Activated T-cell treated with anti-CD3 and anti-CD28 coated beads for 24 hours (primary cell): ENCODE measurements at places on chromosomes 16 and 17.
A peak's percentile ranks its signal among the peaks of the same experiment; 100 is the strongest.

- no peak for DNase-seq
Measured at GRCh38 chr16:66923247-66923731, 2.0 kb downstream of the RRAD start.

GRCh38 chr16:11181899-11182279 is 74.1 kb downstream of the SOCS1 start:
- peak; percentile 36 for DNase-seq

DNA sequence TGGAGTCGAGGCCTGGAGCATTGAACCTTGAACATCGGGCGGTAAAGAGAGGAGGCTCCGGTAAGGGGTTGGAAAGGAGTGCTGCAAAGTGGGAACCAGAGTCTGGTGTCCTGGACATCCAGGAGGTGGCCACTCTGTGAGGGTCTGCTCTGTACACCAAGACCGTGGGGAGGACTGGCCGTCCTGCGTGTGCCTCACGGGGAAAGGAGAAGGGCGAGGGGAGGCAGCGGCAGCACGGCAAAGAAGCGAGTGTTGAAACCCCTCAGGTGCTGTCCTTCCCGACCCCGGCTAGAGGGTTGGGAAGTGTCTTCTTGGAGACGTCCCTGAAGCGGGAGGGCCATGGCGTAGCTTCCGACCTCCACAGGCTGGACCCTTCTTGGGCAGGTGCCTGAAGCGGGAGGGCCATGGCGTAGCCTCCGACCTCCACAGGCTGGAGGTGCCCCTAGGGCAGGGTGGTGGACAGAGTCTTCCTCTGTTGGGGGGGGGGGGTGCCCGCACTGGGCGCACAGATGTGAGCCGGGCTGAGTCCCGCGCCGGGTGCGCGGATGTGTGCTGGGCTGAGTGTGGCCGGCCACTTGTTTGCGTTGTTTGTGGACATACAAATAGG is 42.0 kb downstream of the FOXK2 start:
- DNase-seq = no peak

- DNase-seq = no peak
Measured at GRCh38 chr16:68469796-68470460, 21.6 kb upstream of the SMPD3 start.

GRCh38 chr16:56195151-56195550 is 3.9 kb downstream of the GNAO1 start:
- DNase-seq = no peak

DNA sequence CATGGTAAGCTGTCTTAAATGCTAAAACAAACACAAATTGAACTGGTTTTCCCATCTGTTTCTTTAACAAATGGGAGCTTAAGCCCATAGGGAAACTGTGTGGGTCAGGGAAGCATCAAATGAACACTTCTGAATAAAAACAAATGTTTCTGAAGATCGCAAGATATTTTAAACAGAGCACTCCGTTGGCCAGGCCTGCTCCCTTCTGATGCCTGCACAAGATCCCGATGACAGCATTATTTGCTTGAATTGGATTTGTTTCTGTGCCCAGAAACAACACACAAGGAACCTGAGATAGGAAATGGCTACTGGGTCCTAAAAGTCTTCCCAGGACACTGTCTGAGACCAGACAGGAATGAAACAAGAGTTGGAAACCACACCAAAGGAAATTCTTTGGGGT is 425.8 kb upstream of the ZFHX3 start:
- DNase-seq = no peak

DNA sequence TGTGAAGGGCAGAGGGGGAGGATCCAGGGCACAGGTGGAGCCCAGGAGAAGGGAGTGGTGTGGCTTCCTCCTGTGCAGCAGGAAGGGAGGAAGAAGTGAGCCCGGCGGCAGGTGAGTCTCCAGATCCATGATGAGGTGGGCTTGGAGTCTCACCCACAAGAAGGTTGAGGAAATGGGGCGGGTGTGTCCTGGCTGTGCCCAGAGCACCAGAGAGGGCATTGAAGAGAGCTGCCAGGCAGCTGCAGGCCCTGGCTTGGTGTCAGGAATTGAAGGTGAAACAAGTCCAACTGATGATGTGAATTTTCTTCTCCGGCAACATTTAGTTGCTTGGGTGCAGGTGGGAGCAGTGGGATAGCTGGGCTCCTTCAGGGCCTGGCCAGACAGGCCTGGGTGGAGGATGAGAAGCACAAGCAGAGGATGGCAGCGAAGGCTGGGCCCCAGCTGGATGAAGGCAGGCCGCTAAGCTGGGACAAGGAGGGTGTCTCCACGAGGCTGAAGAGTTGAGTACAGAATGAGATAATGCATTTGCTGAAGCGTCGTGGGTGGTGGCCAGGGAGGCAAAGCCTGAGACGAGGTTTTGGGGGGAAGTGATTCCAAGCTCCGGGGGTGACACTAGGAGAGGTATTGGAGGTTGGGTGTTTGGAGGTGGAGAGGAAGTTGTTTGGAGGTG is 18.3 kb downstream of the NT5M start:
- DNase-seq = no peak

GRCh38 chr17:70290770-70291169 is 121.4 kb downstream of the KCNJ2 start:
- DNase-seq = no peak

DNA sequence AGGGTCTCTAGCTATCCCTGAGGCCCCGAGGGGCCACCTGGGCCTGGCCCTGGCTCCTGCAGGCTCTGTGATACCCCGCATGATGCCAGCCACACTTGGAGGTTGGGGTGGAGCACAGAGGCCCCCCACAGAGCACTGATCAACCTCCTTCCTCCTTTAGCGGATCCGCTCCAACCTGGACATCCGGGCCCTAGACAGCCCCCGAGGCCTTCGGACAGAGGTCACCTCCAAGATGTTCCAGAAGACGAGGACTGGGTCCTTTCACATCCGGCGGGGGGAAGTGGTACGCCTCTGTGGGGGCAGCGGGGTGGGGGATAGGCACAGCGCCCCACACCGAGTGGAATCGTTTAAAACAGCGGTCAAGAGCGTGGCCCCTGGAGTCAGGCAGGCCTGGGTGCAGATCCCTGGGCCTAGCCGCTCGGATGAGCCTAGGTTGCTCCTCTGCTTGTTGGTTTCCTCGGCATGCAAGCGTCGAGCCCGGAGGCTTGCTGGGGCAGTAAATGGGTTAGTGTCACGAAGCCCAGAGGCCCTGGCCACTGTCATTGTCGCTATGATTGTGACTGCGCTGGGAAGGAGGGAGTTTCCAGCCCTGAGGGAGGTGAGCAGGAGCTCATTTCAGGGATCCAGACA is 9.9 kb downstream of the ITGB4 start:
- no peak for DNase-seq

DNA sequence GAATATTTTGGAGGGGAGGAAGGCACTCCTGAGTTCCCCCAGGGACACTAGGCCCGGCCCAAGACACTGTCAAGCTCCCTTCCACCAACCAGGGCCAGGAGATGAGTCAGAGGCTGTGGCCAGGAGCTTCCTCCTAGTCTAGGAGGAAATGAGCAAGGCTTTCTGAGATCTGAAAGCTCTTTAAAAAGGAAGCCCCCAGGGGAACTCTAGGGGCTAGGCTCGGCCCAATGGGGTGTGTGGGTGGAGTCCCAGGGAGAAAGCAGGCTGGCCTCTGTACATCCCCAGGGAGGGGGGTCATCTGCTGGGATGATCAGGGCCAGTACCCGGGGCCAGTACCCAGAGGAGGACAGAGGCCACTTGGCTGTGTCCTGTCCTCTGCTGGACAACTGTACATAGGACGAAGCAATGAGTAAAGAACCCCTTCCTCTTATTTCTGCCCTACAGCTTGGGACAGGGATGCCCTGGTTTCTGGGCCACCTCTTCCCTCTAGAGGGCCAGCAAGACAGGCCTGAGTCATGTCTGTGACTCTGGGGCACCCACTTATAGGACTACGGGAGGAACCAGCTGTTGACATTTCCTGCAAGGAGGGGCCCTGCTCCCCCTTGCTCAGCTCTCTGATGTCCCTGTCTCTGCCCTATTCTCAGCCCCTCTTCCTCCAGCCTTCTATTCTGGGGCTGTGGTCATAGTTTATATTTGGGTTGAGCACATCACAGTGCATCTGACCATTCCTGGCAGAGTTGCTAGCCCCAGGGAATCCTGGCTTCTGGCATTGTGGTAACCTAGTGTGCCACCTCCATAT is 2.7 kb downstream of the FHOD1 start:
- peak; percentile 74 for DNase-seq

GRCh38 chr17:4701116-4701515 is 2.8 kb downstream of the PELP1 start:
- no peak for DNase-seq

DNA sequence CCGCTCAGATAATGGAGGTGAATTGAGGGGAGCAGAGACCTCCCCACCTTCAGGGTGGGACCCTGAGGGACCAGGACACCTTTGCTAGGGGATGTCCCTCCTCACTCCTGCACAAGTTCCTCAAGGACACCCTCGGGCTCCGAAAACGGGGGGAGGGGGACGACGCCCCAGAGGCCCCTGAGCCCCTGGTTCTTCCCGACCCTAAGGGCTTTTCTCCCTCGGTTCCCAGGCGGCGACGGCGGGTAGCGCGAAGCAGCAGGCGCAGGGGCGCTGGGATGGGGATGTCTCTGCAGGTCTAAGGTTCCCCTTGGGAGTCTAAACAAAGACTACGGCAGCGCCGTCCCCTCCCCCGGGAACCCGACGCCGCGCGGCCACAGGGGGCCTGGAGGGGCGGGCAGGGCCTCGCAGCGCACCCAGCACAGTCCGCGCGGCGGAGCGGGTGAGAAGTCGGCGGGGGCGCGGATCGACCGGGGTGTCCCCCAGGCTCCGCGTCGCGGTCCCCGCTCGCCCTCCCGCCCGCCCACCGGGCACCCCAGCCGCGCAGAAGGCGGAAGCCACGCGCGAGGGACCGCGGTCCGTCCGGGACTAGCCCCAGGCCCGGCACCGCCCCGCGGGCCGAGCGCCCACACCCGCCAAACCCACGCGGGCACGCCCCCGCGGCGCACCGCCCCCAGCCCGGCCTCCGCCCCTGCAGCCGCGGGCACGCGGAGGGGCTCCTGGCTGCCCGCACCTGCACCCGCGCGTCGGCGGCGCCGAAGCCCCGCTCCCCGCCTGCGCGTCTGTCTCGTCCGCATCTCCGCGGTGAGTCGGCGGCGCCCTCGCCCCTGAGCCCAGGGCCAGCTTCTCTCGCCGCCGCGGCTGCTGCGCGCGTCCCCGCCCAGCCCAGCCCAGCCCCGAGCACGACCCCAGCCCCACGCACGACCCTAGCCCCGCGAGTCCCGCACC is 36.7 kb upstream of the NDRG4 start:
- DNase-seq = no peak

DNA sequence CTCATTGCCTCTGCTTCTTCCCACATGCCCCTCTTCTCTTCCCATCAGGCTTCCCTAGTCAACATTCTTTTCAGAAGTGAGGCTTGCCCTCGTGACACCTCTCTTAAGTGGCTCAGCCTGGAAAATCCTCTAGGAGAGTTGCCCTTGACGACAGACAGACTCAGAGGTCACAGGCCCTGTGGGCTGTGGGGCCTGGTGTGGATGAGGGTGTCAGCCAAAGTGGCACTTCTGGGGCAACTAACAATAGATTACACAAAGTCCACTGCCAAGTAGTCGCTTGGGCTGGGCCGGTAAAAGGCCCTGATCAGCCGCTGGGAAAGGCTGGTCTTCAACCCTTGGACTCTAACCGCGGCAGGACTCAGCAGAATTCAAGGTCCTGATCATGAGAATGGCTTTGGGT is 33.7 kb upstream of the METTL16 start:
- DNase-seq = no peak

GRCh38 chr16:84507011-84507982 is 2.8 kb upstream of the MEAK7 start:
- no peak for DNase-seq

DNA sequence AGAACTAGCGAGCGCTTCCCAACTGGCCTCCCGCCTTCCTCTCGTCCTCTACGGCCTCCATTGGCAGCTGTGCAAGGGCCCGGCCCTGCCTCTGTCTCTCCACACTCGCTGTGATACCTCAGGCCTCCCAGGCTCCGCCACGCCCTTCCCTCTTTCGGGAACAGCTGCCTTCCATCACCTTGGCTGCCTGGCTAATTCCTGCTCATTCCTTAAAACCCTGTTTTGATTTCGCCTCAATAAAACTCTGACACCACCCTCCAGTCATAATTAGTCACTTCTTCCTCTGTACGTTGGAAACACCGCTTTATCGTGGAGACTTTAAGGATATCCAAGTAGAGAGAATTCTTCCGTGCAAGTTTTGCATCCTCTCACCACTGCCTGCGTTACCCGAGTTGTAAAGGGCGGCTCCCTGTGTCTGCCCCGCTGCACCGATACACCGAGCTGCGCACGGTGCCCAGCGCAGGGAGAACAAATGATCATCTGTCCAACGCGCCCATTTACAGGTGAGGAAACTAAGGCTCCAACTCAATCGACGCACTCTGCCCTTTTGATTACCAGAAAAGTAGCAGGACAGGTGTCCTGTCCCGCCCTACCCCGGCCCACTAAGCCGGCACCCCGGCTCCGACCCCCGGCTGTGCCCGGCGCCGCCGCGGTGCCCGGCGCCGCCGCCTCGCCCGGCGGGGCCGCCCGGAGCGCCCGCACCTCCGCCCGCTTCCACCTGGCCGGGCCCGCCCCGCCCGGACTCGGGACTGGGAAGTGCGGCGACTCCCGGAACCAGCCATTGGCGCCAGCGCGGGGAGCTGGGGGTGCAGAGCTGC is 139.7 kb downstream of the SEC14L1 start:
- DNase-seq = no peak

DNA sequence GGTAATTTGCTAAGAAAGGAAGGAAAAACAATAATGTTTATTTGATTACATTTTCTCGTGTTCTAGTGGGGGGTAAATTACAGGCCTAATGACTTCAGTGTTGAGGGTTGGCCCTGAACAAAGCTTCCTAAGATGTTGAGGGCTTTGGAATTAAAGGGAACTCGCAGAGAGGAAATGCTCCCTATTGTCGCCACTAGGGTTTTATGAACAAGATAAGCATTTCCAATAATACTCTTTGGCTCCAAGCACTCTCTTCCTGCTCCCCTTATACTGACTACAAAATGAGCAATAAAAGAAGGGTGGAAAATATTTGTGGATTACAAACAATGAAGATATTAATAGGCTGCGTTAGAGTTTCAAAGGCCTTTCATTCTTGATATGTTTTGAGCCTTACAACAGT is 363.6 kb downstream of the HS3ST3B1 start:
- DNase-seq = no peak

DNA sequence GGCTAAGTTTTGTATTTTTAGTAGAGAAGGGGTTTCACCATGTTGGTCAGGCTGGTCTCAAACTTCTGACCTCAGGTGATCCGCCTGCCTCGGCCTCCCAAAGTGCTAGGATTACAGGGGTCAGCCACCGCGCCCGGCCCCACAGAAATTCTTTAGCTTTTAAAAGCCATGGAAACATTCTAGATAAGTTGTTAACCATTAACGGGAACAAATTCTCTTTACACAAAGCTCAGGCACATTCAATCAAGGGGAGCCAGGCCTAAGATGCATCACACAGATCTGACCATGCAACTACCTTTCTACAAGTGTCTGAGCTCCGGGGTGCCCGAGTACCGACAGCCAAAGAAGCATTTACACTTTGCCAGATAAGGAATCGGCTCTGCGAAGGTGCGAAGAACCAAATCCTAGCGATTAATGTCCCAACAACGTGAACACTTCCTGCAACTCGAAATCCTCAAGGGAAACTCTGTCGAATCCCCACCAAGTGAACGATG is 1.0 kb downstream of the EMC8 start:
- DNase-seq = no peak

DNA sequence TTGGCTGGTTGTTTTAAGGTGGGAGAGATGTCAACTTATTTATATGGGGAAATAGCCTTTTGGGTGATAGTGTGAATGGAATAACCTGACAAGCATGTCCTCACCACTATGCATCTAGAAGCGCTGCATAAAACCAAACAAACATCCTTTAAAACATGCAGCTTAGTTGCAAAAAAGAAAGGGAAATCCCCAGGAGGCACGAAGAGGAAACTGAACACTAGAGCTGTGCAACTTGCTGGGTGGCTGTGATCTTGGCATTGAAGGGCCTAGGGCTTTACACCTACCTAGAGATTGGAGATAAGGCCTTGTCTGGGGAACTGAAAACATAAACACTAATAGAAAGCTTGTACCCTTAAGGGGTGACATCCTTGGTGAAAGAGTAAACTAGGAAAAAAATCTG is 7.3 kb downstream of the C16orf54 start:
- no peak for DNase-seq
